ENCODE measurements at places on chromosomes 1 and 21.

GRCh38 chr1:154253671-154254070, 18.8 kb upstream of the HAX1 start:
- no peak for DNase-seq

DNA sequence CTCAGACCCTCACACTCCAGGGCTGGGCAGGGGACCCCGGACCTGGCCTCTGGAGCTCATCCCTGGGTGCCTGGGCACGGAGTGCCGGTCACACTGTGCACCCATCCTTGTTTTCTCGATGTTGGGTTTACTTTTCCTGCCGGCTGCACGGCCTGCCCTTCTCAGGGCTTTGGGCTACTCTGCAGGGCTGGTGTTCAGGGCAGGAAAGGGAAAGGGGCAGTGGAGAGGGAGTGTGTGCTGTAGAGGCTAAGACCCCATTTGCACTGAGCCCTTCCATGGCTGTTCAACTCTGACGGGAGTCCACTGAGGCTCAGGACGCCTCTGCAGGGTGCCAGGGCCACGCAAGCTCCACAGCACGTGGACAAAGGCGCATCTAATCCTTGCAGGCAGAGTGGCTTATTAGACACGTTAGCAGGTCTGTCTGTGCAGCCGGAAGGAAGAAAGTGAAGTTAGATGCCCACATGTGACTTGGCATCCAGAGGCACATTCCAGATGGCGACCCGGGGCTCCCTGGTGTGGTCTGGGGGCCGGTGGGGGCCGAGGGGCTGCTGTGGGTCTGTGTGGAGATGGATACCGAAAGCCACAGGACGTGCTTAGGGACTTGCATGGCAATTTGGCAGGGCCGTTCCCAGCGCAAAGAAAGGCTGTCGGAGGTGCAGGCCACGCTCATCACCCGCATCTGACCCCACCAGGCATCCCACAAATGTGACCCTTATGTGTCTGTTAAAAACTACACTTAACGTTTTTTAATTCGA, 33.6 kb downstream of the COL18A1 start:
- no peak for DNase-seq

DNA sequence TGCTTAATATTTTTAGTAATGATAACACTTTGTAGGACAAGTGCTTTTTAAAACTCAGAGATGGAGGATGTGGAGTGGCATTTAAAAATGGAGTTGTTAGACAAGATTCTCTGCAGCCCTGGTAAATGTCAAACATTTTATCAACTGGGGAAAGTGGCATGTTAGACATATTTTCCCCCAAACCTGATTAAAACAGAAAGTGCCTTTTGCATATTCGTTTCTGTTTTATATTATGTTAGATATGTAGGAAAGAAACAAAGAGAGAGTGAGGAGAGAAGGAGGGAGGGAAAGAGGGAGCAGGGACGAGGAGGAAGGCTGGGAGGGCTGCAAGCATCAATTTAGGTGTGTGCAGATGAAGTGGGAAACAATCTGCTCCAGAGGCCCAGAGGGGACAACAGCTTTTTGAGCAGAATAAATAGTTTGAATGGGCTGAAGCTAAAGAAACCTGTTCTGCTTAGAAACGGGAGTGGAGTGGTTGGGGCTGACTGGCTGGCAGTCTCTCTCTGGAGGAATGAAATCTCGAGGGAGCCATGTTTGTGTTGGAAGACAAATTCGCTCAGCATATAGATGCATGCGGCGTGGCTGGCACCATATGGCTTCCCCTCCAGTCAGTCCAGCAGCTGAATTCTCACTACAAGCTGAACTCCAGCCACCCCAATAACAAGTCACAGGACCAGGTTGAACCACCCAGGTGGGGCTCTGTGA, 502.2 kb downstream of the AJAP1 start:
- DNase-seq: no peak

GRCh38 chr1:93880731-93881130, 1.7 kb upstream of the DNTTIP2 start:
- DNase-seq: no peak

- no peak for DNase-seq
Observed at GRCh38 chr1:150874455-150875196, 1.8 kb downstream of the ARNT start.

DNA sequence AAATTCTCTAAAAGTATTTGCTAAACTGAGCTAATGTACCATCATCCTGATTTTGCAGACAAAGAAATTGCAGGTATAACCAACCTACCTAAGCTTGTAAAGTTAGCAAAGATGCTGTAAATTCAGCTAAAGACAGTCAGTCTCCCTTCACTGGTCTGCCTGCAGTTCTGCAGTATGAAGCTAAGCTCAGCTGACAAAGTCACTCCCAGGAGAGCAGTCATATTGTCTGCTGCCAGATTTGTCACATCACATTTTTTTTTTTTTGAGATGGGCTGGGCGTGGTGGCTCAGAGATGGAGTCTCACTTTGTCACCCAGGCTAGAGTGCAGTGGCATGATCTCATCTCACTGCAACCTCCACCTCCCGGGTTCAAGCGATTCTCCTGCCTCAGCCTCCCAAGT, 8.9 kb upstream of the CMPK1 start:
- DNase-seq: no peak

- no peak for DNase-seq
Observed at GRCh38 chr1:181485287-181486097, 2.2 kb downstream of the CACNA1E start.

GRCh38 chr1:185281245-185281644, 35.8 kb downstream of the IVNS1ABP start:
- no peak for DNase-seq

All from Caco-2 (cell line).